GM12891 (cell line): ENCODE measurements at places on chromosomes 2 and 18.

- no peak for DNase-seq
Observed at GRCh38 chr2:184851576-184851975, 253.2 kb downstream of the ZNF804A start.

- no peak for DNase-seq
Observed at GRCh38 chr2:146228466-146229058, 1616.3 kb upstream of the ACVR2A start.

- no peak for DNase-seq
Observed at GRCh38 chr18:54787121-54787520, 41.2 kb upstream of the RAB27B start.

DNA sequence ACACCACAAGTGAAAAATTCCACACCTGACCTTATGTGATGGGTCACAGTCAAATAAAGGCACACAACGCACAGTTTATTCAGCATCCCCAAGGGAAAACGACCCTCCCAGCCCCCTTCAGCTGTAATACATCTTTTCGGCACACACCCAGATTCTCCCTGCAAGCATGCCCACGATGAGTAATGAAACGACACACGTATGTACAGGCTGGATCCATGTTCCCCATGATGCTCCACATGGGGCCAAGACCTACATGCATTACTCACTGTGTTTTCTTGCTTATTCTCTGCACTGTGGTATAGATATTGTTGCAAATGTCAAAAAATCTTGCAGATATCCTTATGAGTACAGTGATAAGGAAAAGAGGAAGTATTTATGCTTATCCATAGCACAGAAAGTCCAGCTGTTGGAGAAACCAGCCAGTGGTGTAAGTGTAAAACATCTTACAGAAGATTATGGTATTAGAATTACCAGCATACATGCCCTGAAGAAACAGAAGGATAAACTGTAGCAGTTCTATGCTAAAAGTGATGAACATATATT is 32.5 kb upstream of the SGPP2 start:
- DNase-seq, result no peak

DNA sequence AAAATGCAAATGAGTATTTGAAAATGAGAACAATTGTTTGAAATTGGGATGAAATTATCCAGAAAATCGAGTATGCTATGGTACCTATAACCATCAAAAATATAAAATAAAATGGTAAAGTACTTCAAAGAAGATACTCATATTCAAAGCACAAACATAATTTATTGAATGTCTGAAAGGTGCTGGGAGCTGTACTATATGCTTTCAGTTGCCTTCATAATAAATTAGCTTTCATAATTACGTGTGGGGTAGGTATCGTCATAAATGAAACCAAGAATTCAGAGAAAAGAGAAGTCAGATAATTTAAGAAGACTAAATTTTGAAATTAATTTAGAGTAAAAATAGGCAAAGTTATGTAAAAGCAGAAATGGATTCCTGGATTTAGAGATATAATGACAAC is 721.9 kb upstream of the ACVR2A start:
- no peak for DNase-seq

GRCh38 chr2:183079139-183079775 is 710 bp downstream of the DUSP19 start:
- DNase-seq, result no peak

DNA sequence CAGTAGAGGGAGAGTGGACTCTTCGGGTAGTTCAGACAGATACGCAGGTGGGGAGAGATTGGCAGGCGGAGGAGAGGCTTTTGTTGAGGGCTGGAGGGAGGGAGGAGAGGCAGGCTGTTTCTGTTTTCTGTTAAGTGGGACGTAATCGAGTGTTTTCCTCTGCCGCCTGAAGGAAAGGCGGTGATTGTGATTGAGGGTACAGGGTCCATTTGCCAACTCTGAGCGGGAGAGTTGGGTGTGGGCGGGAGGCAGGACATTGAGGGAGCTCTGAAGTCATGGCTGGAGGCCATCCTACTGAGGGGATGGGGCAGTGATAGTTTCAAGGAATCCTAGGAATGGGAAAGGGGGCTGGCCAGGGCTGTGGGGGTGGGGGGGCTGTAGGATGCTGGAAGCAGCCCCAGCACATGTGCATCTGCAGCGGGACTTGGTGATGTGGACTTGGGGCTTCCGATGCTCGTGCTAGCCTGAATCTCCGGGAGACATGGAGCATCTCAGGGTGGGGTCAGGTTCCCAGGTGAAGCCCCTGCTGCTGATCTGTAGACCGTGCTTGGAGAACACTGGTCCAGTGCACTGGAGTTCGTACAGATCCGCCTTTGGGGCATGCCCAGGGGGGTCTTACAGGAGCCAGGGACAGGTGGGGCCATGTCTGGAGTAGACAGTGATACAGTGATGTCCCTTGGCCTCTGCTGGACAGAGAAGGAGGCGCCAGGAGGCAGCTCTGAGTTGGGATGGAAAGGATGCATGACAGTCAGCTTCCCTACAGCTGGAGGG is 167.5 kb downstream of the AGAP1 start:
- no peak for DNase-seq

GRCh38 chr18:45839414-45840395 is 14.2 kb downstream of the SIGLEC15 start:
- no peak for DNase-seq

DNA sequence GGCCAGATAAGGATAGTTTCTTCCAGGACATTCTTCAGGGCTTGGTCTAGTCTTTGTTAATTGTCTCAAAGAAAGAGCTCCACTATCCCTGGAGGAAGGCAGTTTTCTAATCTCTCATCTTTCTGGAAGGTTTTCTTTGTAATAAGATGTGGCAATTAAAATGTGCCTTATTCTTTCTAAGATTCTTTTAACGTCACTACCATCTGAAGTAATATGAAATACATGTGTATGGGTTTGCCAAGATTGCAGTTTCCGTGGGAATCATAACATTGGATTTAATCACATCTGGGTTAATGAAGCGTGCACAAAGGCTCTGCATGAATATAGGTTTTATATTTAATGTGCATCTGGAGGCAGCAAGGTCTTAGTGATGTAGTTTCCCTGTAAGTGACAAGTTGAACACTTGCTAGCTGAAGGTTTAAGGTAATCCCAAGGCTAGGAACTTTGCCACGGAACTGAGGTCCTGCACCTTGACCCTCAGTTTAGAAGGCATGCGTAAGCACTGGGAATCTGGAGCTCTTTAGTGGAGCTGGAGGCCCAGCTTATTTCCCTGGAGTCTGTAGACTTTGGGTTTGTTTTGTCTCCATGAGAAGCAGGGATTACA is 25.7 kb downstream of the DIS3L2 start:
- no peak for DNase-seq
